ENCODE measurements at places on chromosomes 5 and 9.

DNA sequence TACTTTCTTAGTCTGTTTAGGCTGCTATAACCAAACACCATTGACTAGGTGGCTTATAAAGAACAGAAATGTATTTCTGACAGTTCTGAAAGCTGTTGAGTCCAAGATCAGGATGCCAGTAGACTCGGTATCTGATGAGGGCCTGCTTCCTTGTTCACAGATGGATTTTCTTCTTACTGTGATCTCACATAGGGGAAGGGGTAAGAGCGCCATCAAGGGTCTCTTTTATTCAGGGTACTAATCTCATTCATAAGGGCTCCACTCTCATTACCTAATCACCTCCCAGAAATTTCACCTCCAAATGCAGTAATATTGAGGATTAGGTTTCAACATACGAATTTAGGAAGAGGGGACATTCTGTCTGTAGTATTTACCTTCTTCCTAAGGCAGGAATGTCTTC, 384.0 kb upstream of the DMAC1 start:
- DNase-seq, result no peak

- DNase-seq, result no peak
Measured at GRCh38 chr9:70405808-70406433, 8.5 kb downstream of the KLF9 start.

DNA sequence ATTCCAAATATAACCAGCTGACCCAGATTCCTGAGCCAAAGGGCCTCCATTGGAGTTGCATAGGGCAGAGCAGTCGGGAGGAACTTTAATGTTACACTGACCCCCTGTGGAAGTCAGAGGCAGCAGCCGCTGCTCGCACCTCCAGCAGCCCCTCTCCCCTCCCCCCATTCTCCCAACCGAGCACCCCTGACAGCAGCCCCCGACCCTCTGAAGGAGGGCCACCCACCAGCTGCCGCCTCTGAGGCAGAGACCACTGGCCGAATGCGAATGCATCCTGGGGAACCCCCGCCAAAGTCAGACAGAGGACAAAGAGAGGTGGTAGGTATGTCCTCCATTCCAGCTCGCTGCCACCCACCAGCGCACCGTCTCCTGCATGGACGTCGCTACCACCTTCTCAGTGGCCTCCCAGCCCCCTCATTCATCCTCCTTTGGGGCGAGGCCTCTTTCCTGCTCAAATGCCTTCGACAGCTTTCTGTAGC, 231.0 kb downstream of the CDK5RAP2 start:
- DNase-seq, result no peak

DNA sequence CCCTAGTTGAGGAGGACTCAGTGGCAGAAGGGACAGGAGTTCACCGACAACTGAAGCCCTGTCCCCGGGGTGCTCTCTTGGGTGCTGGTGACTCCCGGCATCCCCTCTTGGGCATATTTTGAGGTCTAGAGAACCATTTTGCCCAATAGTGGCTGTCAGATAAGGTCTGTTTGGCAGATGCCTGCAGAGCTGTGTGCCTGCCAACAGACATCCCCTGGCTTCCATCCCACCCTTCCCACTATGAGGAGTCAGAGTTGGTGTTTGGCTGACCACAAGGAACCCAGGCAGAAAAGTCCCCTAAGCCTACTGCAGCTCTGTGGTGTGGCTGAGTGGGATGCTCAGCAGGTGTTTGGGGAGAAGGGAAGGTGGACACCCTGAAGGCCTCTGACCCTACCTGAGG, 207.0 kb downstream of the AUH start:
- DNase-seq, result no peak

- DNase-seq, result no peak
Measured at GRCh38 chr5:10009802-10010201, 239.9 kb downstream of the ATPSCKMT start.

DNA sequence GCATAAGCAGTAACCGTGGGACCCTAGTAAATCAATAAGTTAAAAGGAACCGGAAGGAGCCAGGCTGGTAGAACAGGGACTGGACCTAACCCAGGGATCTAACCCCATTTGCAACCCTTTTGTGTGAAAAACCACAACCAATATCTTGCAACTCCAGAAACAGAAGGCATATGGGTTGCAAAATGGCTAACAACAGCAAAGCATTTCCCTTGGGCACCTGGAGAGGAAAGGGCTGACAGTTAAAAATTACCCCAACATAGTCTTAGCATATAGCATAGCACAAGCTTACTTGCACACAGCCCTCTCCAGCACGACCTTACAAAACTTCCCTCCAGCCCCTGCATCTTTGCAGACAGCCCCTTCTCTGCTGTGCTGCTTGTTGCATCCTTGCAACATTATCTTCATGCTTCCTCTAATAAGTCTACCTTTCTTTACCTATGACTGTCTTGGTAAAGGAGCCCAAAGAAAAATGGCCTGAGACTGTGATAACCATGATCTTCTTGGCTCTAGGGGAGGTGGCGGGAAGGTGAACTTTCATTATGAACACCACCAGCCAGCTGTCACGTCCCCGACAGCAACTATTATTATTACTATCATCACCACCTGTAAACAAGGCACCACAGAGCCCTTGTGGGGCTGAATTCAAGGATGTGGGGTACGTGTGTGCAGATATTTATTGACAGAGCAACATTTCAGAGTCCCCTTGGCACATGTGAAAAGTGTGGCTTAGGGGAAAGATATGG, 49.8 kb downstream of the PRRC1 start:
- no peak for DNase-seq

DNA sequence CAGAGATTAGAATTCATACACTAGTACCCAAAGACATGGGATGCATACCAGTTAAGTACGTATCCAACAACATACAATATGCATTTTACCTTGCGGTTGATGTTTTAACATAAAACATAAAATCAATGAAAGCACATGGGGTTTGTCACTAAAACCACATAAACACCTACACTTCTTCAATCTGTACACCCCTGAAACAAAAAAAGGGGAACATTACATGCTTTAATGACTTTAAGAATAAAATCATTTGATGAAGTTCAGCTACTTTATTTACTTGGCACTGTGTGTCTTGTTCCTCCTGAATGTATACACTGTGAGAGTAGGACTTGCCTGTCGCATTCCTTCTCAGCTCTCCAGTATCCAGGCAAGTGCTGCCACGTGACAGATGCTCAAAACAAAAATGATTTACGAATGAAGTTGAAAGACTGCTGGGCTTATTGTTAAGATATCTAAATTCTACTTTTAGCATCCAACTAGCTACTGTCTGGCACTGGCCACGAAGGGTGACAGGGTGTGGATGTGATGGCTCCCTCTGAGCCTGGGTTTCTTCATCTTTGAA, 21.0 kb downstream of the TNFSF15 start:
- no peak for DNase-seq

GRCh38 chr5:154502180-154502579, 24.2 kb upstream of the HAND1 start:
- no peak for DNase-seq

DNA sequence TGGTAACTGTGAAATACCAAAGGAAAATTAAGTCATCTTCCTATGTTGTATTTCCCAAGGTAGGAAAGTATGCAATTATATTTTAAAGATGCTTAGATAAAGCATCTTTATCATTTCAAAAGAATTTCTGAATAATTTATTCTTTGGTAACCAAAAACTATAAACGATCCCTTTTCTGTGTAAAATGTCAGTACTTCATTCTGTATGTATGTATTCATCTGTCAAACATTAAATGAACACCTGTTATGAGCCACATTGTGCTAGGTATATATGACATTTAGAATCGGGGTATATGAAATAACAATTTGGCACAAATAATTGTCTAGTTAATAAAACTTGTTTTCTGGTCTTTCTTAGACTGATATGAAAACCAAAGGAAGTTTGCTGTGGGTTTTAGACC, 89.4 kb upstream of the DHFR start:
- no peak for DNase-seq

DNA sequence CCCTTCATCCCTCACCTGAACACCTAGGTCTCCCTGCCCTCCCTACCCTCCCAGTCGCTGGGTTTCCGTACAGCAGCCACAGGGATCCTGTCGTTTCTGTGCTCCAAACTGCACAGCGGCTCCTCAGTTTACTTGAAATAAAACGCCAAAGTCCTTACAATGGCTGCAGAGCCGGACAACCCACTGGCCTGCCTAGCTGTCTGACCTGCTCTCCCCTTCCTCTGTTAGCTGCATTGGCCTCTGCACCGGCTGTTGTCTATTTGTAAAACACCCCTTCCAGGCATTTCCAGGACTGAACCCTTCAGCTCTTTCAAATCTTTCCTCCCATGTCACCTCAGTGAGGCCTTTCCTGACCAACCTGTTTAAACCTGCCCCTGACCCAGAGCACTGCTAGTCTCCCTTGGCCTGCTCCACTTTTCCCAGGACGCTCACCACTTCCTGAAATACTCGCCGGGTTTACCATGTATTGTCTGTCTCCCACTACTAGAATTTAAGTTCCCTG, 9.1 kb upstream of the MGAT1 start:
- DNase-seq, result no peak

GRCh38 chr9:134598884-134599245, 42.7 kb upstream of the COL5A1 start:
- no peak for DNase-seq

DNA sequence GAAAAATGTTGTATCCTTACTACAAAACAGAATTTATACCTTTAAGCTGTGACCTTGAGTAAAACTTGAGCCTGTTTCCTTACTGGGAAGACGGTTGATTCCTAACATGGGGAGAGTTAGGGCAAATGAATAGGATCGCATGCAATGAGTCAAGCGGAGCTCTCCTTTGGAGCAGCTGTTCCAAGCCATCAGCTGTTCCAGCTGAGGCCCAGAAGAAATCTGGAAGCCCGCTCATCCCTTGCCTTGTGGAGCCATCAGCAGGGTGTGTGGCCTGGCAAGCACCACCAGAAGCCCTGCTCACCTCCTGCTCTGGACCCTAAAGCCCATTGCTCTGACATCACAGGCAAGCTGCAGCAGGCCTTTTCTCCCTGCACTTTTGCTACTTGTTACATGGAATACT, 8.0 kb downstream of the KIAA1191 start:
- DNase-seq, result no peak

DNA sequence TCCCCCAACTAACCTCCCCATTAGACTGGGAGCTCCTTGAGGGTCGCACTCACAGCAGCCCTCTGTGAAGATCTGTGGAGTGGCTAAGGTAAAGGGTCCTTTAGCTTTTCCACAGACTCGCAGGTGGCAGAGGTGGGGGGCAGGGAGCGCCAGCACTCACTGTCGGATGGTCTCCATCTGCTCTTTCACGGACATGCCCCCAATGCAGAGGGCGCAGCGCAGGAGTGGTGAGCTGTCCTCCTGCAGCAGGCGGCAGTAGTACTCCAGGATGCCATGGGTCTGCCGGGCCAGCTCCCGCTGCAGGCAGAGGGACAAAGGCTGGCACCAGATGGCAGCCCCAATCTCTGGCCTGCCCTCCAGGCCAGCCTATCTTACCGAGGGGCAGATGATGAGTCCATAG, 2.2 kb downstream of the DDX41 start:
- no peak for DNase-seq

DNA sequence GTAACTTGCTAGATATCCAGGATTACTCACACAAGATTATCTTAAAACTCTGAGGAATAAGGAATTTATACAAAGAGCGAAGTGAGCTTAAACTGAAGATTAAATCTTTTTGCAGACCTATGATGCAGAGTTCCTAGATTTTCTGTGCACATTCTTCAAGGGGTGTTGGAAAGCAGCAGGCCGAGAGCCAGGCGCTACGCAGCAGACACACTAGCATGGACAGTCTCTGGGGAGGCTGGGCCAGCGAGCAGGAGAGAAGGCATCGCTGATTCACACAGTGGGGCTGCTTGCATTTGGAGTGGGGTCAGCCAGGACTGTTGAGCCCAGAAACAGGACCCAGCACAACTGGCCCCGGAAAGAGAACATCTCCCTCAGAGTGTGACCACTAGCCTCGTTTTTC, 136.3 kb downstream of the ADAMTS16 start:
- DNase-seq, result no peak

GRCh38 chr9:112535301-112535700, 48.7 kb downstream of the KIAA1958 start:
- DNase-seq, result no peak

GRCh38 chr5:96110300-96110699, 148.6 kb upstream of the ELL2 start:
- DNase-seq, result no peak

- DNase-seq, result no peak
Measured at GRCh38 chr5:92144824-92145223, 761.7 kb upstream of the ARRDC3 start.

DNA sequence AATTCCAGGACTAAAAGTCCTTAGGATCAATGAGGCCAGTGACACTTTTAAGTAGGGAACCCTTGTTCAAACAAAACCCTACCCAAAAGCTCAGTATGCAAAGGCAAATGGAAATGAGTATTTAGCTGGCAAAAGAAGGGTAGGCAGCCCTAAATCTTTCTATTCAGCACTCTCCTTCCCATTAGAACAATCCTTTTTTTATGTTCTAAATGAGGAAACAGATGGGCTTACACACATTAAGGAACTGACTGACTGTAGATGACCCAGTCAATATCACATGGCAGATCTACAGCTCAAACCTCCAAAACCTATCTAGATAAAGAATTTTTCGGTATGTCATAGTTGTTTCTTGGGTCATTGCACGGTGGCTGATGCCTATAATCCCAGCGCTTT, 7.2 kb downstream of the CSNK1A1 start:
- no peak for DNase-seq

DNA sequence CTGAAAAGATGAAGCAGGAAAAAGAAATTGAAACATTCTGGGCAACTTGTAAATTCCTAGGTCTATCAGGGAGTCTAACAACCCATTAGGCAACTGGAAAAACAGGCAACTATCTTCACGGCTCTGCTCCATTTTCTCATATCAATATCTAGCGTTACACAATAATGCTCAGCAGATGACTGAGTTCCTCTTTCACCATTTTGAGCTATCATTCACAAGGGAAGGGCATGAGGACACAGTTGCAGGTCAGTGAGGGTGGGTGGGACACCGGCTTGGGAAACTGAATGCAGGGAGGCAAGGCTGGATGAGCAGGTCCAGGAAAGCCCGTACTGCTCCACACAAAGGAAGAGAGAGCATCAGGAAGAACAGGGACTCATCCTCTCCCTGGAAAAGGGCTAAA, 67.0 kb downstream of the FRMD3 start:
- DNase-seq, result no peak

DNA sequence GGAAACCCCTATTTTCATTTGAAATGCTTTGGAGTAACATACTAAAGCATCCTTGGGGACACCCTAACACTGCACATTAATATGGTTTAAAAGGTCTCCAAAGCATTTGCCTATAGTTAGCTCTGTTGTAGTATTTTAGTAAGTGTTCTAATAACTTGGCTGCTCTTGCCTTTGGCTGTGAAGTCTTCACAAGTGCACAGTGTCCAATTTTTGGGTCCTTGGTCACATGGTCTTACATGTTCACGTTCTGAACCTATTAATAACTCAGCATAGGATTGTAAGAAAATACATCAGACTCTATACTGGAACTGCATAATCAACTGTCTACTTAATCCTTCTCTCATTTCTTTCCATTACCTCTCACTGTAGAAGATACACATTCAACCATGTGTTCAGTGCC, 17.4 kb downstream of the ADAMTS19 start:
- DNase-seq, result no peak

- DNase-seq, result no peak
Measured at GRCh38 chr5:33637011-33637410, 196.2 kb downstream of the TARS1 start.
